Astrocyte (in vitro differentiated cells and primary cell): ENCODE measurements at places on chromosomes 12 and 14. TPM values are rescaled to one million over a fixed set of nuclear protein-coding genes. Genes with fewer than 3 reads are reported as not detected.

DNA sequence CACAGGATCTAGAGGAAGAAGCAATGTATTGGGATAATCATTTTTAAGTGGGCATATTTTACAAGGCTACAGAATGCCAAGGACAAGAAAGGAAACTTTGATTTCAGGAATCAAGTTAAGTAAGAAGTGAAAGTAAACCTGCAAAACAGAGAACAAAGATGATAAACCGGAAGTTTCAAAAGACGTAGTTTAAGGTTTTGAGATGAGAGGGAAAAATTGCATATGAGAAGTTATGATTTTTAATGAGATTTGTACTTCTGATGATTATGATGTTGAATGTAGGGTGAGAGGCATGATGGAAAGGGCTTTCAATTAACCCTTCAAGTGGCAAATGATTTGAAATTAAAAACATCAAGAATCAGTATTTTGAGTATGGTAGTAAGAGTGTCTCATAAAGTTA lies 134.9 kb downstream of the CAPZA3 start:
- DNase-seq = no peak
- no peak overlapping the region for H3K27ac ChIP-seq
- H3K36me3 ChIP-seq = no peaks in the 10 kb centered on the region
- no peaks in the 10 kb centered on the region for H3K4me1 ChIP-seq

GRCh38 chr14:104433401-104434213 lies 146.0 kb upstream of the C14orf180 start:
- H3K4me1 ChIP-seq = no peaks in the 10 kb centered on the region
- no peak for DNase-seq
- H3K36me3 ChIP-seq = no peaks in the 10 kb centered on the region

The ASCL1 gene
- total RNA-seq = not detected in 2 replicates

The ETNK1 gene
- total RNA-seq = 44.2 and 50.0 TPM in 2 replicates

- DNase-seq = no peak
- no peaks in the 10 kb centered on the region for H3K4me1 ChIP-seq
- no peaks in the 10 kb centered on the region for H3K27me3 ChIP-seq
- H3K36me3 ChIP-seq = no peaks in the 10 kb centered on the region
Observed at GRCh38 chr12:17802657-17803641, 287.0 kb downstream of the RERGL start.

The SOAT2 gene
- total RNA-seq = not detected in 2 replicates

- no peak overlapping the region for H3K27ac ChIP-seq
- H3K4me3 ChIP-seq = no peak overlapping the region
- no peaks in the 10 kb centered on the region for H3K4me1 ChIP-seq
- no peak for DNase-seq
- no peaks in the 10 kb centered on the region for H3K36me3 ChIP-seq
Observed at GRCh38 chr14:36207500-36207899, 31.0 kb upstream of the PTCSC3 start.

GRCh38 chr12:52209321-52209720 lies 17.5 kb upstream of the KRT80 start:
- peaks cover 26% of the 10 kb centered on the region for H3K4me1 ChIP-seq
- H3K27me3 ChIP-seq = no peaks in the 10 kb centered on the region
- no peak overlapping the region for H3K4me3 ChIP-seq
- H3K27ac ChIP-seq = no peak overlapping the region
- no peak for DNase-seq

DNA sequence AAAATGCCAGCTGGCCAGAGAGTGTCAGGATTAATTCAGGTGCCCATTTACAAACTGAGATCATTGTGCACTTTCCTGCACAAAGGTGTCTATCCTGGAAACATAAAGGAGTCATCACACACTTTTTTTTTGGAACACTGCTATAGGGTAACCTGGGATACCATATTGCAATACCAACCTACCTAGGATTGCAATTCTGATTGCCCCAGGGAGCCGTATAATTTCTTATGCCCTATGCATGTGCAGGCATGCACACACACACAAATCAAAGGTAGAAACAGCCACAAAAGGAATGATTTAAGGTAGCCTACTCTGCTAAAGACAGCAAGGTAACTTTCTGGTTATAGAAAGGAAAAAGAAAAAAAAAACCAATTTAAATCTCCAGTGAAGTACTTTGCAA lies 285.3 kb upstream of the KITLG start:
- H3K4me1 ChIP-seq = no peaks in the 10 kb centered on the region
- H3K27ac ChIP-seq = no peak overlapping the region
- no peaks in the 10 kb centered on the region for H3K27me3 ChIP-seq
- H3K4me3 ChIP-seq = no peak overlapping the region
- no peak for DNase-seq

- no peaks in the 10 kb centered on the region for H3K36me3 ChIP-seq
- no peak overlapping the region for H3K4me3 ChIP-seq
- DNase-seq = no peak
- H3K27me3 ChIP-seq = no peaks in the 10 kb centered on the region
- no peak overlapping the region for H3K27ac ChIP-seq
Observed at GRCh38 chr12:4135919-4136605, 137.5 kb upstream of the CCND2 start.

The KCNH3 gene
- total RNA-seq = 0.14 TPM in 1 of 2 replicates, not detected in the other

DNA sequence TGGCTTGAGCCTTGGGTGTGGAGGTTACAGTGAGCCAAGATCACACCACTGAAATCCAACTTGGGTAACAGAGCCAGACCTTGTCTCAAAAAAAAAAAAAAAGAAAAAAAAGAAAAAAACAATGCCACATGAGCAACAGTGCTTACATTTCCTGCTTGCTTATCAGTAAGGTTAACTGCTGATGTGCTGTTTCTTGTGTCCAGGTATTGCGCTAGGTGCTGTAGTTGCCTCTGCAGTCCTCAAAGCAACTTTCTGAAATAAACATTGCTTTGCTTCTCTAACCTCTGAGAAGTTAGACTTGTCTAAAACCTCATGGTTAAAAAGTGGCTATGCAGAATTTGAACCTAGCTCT lies 24.7 kb downstream of the RNF34 start:
- H3K27ac ChIP-seq = no peak overlapping the region
- H3K4me1 ChIP-seq = no peaks in the 10 kb centered on the region
- H3K4me3 ChIP-seq = no peak overlapping the region
- DNase-seq = no peak
- H3K27me3 ChIP-seq = no peaks in the 10 kb centered on the region
